NCI-H774 (cell line): ENCODE measurements at places on chromosomes 4 and X.

DNA sequence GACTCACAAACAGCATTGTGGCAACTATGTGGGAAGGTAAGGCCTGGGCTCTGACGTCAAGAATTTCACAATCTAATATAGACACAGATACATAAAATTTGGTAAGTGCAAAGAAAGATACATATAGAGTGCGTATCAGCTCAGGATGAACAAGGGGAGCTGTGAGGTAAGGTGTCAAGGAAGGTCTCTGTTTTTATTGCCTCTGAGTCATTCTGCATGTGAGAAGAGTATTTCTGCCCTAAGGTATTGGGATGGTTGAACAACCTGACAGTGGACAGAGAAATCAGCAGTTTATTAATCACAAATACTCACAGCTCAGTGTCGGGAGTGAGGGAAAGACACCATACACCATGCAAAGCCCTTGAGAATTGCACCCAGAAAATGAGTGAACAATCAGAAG is 89.8 kb downstream of the COMMD8 start:
- no peak for DNase-seq

- DNase-seq, result no peak
These were observed 2159.4 kb upstream of the AGA start for GRCh38 chr4:179601671-179602070.

GRCh38 chr4:24476282-24476681 is 108.1 kb downstream of the DHX15 start:
- DNase-seq, result no peak

GRCh38 chr4:59063015-59063720 is 1953.0 kb upstream of the IGFBP7 start:
- no peak for DNase-seq

DNA sequence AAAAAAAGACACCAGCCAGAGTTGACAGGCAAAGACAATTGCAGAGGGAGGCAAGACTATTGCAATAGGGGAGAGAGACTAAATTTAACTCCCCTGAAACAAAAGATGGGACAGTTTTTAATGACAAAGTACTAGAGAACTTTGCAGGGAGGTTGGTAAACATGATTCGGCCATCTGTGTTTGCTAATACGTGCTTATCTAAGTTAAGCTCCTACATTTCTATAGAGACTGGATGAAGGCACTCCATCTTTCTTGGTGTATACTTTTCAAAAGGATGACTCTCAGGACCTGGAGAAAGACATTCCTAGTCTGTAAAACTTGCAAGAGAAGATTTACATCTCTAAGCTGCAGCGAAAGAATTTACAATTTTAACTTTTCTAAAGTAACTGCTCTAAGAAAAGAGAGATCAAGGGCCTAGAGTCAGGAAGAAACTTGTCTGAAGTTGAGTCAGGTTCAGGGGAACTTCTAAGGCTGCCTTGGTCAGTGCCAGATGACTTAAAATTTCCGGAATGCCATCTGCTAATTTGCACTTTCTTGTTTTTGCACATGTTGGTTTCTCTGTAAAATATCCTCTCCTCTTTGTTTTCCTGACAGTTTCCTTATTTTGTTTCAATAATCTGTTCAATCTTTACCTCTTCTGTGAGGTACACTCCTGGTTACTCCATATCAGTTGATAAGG is 10.6 kb downstream of the ADAM29 start:
- no peak for DNase-seq

DNA sequence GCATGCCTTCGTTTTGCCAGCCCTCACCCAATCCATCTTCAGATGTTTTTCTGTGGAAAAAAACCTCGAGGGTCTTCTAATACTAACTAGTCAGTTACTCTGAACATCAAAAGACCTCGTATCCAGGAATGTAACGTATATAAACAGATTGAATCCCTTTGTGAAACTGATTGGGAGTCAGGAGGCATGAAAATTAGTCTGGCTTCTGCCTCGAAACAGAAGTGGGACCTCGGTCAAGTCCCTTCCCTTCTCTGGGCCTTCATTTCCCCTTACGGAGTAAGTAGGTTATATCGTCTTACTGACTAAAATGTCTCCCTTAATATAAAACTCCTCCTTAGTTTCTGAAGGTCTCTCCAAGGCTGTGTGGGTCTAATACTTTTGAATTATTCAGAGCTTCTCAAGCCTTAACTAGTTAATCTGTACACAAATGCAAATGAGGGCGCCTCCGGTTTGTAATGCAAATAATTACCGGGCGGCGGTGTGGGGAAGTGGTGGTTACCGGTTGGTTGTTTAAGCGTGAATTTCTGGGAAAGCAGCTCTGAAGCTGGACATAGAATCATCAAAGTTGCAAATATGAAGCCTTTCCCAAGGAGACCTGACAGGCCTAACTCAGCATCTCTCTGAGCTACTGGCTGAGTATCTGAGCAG is 11.4 kb upstream of the NKRF start:
- DNase-seq, result no peak

DNA sequence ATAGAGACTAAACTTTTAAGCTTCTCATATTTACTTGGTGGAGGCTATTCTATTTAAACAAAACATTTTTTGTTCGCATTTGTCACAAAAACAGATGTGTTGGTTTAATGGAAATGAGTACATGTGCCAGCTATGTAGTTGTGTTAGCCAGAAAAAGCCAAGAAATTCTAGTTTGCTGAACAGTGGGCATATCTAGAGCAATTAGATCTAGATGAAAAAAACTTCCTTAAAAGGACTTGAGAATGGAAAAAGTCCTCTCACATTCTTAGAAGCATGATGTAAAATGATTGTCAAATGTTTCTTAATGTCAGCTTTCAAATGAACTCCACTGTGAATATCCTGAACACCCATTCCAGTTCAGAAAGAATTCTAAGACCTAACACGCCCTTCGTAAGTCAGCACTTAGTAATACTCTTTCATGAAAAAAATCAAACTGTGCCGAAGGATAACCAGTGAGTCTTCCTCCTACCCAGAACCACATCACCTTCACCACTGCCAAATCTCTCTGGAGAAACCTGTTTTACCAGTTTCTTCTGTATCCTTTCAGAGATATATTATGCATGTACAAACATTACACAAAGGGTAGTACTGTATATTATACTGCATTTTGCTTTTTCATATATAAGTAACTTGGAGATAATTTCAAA is 28.2 kb downstream of the PHKA1 start:
- peak; percentile 25 for DNase-seq

- DNase-seq, result no peak
These were observed 60.9 kb upstream of the FAM47B start for GRCh38 chrX:34881671-34882070.

- DNase-seq, result no peak
These were observed 88.2 kb downstream of the SOWAHB start for GRCh38 chr4:76809594-76810305.

DNA sequence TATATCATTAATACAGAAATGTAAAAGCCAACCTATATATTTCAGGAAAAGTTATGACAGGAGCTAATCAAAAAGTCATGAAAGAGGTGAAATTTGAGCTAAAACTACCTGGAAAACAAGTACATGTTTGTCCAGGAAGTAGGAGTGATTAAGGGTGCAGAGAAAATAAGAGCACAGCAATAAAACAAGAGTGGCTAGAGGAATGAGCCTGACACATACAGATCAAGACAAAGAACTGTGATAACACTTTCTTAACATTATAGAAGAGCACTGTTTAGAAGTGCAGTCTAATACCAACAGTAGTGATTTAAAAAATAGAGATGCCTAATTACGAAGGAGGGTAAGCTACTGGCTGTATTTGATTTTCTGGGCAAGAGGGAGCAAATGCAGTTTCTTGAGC is 125.1 kb downstream of the WDFY3 start:
- no peak for DNase-seq

- peak; percentile 11 for DNase-seq
These were observed 17.0 kb upstream of the TMEM144 start for GRCh38 chr4:158193171-158193749.

- DNase-seq, result no peak
These were observed 268.6 kb upstream of the IGFBP7 start for GRCh38 chr4:57378766-57379165.

GRCh38 chrX:43559644-43560043 is 96.5 kb upstream of the MAOA start:
- peak; percentile 20 for DNase-seq

DNA sequence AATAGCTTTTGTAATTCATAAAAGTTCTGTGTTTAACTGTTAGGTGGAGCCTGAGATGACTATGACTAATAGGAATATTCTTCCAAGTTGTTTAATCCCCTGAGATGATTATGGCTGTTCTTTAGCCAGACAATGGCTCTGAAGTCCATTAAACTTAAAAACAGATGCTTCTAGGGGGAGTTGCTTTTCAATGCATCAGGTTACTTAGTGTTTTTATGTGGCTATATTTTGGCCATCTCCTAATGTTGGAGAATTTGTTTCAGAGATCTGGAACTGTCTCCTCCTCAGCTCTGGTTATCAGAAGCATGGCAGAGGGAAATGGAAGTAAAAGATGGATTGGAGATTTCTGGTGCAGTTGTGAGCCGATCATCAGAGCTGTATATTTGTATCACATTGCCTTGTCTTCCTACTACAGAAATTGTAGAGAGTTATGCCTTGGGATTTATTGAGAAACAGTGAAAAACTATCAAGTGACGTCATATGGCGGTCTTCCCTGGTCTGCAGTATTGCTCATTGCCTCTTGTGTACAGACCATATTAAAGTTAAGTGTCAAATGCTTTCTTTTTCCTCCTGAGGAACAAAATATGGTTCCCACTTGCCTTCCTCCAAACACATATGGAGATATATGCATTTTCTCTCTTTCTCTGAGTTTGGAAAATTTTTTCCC is 29.8 kb downstream of the SGMS2 start:
- DNase-seq, result no peak

DNA sequence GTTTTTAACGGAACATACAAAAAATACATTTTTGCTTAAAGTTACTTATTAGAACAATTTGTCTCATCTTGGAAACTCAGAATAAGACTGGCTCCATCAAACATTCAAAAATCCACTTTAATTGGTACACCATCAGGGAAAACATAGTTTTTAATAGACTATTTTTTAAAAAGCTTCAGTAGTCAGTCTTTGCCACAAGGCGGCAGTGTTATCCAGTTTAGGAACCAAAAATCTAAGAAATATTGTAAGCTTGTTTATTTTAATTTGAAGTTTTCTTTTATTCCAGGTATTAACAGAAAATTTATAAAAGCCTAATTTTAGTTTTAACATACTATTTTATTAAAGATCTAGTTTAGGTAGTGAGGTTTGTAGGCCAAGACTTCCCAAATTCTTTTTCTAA is 107.7 kb downstream of the APOOL start:
- no peak for DNase-seq

DNA sequence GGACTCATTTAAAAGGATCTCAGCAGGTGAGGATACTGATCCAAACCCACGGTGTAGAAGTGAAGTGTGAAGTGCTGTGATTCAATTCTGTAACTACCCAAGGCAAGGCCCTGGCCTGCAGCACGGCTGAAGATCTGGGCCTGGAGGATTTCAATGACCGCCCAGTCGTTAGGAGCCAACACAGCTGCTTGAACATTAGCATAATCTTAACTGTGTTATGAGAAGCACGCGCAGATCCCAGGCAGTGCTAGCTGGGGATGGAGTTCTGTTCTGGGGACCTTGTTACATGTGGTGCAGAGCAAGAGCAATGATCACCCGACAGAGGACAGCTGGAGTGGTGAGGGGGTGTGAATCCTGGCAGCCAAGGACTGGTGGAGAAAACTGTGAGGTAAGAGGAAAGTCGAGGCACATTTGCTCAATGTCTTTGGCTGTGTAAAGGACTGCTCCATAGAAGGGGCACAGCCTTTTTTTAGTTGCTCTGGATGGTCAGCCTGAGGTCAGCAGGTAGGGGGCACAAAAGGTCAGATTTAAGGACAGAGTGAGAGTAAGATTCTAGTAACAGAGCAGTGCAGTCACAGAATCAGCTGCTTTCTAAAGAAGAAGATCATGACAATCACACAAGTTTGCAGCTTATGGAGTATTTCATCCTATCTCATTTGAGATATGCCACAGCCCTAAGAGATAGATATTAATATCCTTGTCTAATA is 181.8 kb downstream of the DCLK2 start:
- no peak for DNase-seq

GRCh38 chr4:92451782-92452181 is 148.0 kb downstream of the GRID2 start:
- no peak for DNase-seq

DNA sequence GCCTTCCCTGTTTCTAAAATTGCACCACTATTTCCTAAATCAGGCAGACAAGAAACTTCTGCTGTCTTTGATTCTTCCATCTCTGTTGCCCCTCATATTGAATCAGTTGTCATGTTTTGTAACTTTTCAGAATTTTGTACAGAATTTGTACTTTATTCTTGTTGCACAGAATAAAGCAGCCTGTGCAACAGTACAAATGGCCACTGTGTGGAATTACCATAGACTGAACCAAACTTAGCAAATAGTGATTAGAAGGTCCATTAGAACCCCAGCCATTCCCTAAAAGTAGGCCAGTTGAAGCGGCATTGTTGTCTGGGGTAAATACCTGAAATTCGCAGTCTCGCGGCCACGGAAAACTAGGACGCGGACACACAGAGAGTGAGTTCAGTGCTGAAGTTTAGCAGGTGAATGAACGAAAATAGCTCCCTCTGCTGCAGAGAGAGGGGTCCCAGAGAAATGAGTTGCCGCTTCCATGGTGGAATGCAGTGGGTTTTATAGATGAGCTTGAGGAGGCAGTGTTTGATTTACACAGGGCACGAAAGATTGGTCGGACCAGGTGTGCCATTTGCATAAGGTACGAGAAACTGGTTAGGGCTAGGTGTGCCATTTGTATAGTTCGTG is 71.8 kb downstream of the C4orf33 start:
- no peak for DNase-seq

DNA sequence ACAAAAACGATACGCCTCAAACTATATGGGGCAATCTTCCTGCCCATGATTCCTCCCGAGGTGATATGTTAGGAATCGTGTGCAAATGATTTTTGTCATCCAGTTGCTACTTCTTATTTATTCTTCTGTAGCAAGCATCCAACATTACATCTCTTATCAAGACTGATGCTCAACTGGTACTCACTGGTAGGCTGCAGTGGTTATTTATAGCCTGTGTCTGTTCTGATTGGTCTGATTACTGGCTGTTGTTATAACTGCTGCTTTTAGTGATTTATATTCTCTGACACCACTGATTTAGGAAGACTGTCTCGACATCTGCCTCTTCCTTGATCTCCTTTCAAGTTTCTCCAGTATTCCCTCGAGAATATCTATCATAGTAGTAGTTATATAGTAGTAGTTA is 165.8 kb downstream of the LARP7 start:
- DNase-seq, result no peak

- peak; percentile 62 for DNase-seq
These were observed 119.4 kb upstream of the C1GALT1C1 start for GRCh38 chrX:120749141-120749846.

- no peak for DNase-seq
These were observed 327.1 kb downstream of the PTTG2 start for GRCh38 chr4:38287101-38287851.

GRCh38 chrX:17876135-17876534 is 15.0 kb upstream of the RAI2 start:
- no peak for DNase-seq
